ENCODE measurements at places on chromosomes 6 and 20.
A peak's percentile ranks its signal among the peaks of the same experiment; 100 is the strongest.

GRCh38 chr20:6705106-6705766 lies 62.2 kb upstream of the BMP2 start:
- DNase-seq = no peak

DNA sequence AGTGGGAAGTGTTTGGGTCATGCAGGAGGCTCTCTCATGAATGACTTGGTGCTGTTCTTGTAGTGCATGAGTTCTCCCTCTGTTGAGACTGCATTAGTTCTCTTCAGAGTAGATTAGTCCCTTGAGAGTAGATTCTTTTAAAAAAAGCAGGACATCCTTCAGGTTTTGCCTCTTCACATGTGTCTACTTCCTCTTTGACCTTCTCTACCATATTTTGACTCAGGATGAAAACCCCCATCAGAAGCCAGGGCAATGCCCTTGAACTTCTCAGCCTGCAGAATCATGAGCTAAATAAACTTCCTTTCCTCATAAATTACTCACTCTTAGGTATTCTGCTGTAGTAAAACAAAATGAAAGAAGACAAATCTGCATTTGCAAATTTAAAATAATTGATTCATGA lies 170.3 kb downstream of the CD109 start:
- no peak for DNase-seq

GRCh38 chr20:62959101-62959971 lies 6.8 kb downstream of the SLC17A9 start:
- DNase-seq = no peak

DNA sequence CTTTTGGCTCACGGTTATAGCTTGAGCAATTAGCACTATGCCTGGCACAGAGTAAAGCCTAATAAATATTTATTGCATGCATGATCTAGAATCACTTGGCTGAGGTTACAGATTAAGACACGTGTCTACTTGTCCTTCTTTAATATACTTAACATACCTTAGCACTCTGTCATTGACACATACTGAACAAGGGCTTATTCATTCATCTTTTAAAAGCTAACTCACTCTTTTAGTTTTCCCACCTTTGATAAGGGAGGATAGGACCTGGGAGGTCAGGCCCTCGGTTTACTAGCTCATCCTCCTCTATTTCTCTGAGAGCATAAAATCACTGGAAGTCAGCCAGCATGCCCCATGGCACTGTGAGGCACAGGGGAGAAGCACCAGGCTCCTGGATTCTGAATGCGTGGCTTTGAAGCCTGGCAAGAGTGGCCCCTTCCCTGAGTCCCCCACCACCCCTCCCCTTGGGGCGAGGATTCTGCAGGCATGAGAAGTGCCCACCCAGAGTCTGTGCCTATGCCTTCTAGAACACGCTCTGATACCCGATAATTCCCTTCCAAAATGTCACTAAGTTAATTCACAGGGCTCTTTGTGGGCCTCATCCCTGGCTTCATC lies 11.2 kb downstream of the ZCCHC3 start:
- DNase-seq = no peak

GRCh38 chr20:25009218-25010145 lies 16.9 kb upstream of the APMAP start:
- DNase-seq = no peak

GRCh38 chr20:51418137-51418529 lies 124.4 kb downstream of the NFATC2 start:
- DNase-seq = no peak

- DNase-seq = no peak
These were observed 19.5 kb upstream of the MAP3K4 start for GRCh38 chr6:160972111-160972510.

DNA sequence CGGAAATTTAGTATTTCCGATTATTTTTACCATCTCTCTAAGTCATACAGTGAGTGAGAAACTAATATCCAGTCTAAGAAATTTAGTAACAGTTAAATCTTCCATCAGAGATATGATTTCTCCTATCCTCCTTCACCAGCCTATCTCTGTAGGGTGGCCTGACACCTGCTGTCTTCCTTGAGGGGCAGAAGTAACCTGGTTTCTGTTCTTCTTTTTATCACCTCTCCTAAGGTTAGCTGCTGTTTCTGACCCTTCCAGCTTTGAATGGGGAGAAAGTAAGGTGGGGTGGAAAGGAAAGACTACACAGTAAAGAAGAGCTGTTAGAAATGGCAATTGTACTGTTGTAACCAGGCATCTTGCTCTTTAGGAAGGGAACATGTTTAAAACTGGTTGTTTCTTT lies 447.7 kb downstream of the PHF3 start:
- DNase-seq = no peak

GRCh38 chr20:6819599-6819998 lies 52.1 kb downstream of the BMP2 start:
- DNase-seq = no peak

DNA sequence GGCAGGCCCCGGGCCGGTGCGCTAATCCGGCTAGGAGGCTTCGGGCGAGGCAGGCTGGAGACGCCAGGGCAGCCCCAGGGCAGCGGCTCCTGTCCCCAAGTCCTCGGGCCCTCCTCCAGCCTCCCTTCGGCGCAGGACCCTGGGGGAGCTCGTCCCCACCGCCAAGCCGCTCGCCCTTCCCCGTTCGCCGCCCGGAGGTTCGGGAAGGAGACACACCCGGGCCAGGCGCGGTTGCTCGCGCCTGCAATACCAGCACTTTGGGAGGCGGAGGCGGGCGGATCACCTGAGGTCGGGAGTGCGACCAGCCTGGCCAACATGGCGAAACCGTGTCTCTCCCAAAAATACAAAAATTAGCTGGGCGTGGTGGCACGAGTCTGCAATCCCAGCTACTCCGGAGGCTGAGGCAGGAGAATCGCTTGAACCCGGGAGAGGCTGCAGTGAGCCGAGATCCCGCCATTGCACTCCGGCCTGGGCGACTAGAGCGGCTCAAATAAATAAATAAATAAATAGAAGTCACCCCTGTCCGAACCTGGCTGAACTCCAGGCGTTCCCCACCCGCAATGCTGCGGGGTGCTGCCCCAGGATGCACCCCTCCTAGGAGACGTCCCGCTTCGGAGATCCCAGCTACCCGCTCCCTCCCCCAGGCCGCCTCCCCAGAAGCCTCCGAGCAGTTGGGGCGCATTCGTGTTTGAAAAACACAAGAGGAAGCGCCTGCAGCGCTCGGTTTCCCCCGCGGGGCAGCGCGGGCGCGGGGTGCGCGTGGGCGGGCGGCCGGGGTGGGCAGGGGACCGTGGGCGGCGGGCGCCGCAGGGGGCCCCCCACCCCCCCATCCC lies 27.5 kb downstream of the SERPINB9 start:
- DNase-seq = peak; percentile 17

DNA sequence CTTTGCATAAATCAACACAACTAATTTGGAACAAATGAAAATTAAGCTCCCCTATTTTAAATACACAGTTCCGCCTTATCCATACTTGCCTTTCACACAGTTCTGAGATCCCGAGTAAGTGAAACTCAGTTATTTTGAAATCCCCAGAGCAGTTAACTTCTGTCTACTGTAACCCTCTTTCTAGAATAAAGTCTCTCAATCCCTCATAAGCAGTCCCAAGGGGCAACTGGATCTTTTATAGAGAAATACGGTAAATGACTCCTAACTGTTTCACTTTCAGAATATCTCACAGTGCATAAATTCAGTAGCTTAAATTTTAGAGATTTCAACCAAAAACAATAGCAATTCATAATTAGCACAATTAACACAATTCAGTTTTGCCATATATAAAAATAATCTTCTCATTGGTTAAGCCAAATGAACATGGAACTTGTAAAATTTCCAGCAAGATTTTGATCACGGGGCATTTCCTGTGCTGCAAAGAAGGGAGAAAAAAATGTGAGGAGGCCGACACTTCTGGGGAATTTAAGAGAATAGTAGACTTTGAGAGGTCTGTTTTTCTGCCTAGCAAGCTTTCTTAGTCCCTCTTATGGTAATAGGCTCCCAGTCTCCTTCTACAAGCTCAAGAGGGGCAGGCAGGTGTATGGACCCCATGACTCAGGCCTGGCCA lies 78.3 kb downstream of the KIF6 start:
- DNase-seq = no peak

GRCh38 chr20:31693402-31693801 lies 29.3 kb downstream of the BCL2L1 start:
- no peak for DNase-seq

DNA sequence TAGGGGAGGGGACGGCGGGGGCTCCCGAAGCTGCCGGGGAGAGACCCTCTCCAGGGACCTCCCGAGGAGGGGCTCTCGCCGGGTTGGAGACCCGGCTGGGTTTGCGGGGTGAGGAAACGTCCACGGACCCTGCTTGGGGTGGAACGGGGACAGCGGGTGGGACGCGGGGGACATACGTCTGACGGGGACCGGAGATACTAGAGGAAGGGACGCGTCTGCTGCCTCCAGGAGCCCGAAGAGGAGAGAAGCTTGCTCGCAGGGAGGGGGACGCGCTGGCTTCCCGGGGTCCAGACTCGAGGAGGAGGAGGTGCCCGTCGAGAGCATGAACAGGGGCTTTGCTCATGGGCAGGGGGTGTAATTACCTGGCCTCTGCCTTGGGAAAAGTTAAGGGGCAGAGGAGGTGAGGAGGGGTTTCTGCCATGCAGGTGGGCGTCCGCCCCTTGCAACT lies 593 bp downstream of the DNMT3B start:
- DNase-seq = no peak

DNA sequence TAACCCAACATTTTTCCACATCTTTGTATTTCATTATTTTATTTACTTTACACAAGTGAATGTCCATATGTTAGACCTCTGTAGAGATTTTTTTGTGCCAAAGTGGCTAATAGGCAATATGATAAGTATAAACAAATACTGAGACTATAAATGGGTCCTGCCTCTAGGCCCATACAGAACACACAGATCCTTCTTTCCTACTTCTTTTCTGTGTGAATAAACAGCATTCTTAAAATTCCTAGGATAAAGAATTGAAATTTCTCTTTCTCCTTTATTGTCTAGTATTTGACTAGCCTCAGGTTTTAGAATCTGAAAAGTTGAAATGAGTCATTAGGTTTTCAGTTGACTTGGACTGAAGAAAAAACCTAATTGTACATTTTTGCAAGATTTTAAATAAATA lies 46.3 kb upstream of the HS3ST5 start:
- DNase-seq = no peak

DNA sequence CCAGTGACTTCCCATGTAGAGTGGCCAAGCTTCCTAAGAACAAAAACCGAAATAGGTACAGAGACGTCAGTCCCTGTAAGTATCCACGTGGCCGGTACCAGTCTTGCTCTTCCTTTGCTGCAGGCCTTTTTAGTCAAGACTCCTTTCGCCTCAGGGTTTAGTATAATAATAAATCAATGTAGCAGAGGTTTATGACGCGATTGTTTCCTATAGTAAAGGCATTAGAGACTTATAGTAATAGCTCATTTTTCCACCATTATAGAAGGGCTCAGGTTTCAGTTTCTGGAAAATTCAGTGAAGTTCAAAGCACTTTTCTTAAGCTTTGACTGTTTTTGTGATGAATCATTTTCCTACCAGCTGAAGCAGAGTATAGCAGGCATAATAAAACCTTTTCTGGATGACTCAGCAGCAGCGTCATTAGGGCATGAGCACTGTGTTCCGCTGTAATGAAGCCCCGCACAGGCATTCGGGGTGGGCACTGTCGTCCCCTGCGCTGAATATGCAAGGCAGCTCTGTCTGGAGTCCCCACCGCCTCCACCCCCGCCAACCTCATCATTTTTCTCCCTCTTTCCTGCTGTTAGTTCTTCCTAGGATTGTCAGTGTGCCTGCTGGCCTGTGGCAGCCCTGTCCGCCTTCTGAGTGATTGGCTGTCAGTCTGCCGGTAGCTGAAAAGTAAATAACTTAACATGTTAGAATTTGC lies 51.3 kb downstream of the PTPN1 start:
- no peak for DNase-seq

DNA sequence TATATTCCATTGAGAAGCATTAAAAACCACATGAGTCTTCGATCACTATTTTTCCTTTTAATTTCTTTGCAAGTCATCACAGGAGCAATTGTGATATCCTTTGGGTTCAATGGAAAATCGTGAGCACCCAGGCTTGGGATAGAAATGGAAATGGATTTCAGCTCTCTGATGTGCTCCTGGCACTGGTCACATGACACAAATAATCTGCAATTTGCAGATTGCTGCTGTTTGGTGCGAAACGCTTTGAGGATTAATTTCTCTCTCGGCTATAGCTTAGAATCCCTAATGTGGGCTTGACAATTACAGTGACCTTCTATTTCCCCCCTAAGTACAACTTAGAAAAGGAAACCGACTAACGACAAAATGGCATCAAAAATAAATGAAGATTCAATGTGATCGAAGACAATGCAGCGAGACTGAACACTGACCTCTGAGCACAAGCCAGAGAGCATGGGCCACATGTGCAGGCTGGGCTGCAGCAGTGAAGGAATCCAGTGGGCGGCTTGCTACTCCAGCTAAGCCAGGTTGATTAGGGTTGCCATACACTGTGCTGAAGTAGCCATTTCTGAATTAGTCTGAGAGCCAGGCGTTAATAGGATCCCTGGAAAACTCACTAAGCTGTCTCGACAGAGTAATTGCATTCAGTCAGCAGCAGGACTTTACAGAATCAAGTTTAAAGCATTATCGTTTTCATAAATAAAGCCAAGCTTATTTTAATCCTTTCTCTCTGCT lies 301.8 kb upstream of the AGPAT4 start:
- no peak for DNase-seq

GRCh38 chr20:53975761-53976160 lies 94.6 kb downstream of the BCAS1 start:
- no peak for DNase-seq

- no peak for DNase-seq
These were observed 411.8 kb downstream of the CDKAL1 start for GRCh38 chr6:20946022-20946421.

- no peak for DNase-seq
These were observed 171.4 kb downstream of the MYLK4 start for GRCh38 chr6:2579241-2579761.

GRCh38 chr6:119243037-119243436 lies 106.5 kb downstream of the MAN1A1 start:
- no peak for DNase-seq

All from neural crest cell (in vitro differentiated cells).